Left renal pelvis (tissue), 4 donors: ENCODE measurements at places on chromosomes 13 and 19. TPM values are rescaled to one million over a fixed set of nuclear protein-coding genes. Genes with fewer than 3 reads are reported as not detected.

DNA sequence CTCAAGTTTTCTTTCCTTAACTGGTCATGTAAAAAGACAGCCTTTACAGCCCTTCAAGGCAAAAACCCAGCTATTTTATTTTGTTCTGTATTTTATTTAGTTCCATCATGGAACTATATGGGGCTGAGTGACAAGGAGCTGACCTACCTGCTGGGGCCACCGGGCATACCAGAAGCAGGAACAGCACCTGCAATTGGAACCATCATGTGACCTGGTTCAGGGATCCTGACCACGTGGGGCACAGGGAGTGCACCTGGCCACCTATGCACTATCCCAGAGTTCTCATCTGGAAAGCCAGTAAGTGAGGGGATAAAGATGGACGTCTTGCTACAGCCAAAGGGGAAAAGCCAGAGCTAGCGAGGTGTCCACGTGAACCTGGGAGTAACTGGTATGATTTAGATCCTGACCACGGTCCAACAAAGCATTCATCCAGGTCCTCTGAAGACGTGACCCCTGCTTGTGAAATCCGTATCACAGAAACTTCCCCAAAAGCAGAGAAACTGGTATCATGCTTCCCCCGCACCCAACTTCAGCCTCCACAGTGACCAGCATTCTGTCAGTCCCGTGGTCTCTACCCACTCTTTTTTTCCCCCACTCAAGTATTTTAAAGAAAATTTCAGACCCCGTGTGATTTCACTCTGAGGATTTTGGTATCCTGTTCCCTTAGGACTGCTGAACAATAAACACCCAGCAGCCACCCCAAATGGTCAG lies 40.5 kb upstream of the SLC15A1 start:
- DNase-seq, result no peak

- no peak for DNase-seq
These were observed 690 bp downstream of the KMT2B start for GRCh38 chr19:35718345-35719041.

GRCh38 chr19:44644402-44645016 lies 799 bp downstream of the PVR start:
- no peak for DNase-seq

GRCh38 chr13:94858856-94859255 lies 146.5 kb upstream of the SOX21 start:
- no peak for DNase-seq

DNA sequence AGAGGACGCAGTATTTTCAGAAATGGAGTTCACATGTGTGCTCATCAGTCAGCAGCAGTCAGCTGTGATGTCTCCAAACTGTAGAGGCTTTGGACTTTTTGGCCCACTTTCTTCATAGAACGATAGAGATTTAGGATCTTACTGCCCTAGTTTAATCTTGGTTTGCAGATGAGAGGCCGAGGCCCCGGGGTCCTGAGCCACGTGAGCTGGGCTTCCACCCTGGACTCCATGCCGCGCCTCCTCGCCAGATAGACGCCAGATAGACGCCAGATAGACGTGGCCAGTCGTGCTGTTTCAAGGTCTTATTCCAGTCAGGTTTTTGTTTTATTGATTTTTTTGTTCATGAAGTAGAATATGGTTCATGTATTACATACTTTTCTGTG lies 11.7 kb upstream of the MCF2L start:
- DNase-seq, result no peak

DNA sequence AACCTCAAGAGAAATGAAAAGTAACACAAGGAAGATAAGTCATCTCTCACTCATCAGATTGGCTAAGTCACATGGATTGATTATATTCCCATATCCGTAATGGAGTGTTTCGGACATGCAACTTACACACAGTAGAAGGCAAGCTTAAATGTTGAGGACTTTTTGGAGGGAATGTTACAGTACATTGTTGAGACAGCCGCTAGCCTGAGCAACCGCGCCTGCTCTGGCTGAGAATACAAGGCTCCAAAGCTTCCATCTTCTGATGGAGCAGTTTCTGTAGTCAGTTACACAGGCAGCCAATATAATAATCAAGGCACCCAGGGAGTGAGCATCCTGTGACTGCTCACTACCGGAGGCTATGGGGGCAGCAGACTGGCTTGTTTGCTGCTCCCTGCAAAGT lies 1.0 kb upstream of the CRYL1 start:
- DNase-seq, result no peak

DNA sequence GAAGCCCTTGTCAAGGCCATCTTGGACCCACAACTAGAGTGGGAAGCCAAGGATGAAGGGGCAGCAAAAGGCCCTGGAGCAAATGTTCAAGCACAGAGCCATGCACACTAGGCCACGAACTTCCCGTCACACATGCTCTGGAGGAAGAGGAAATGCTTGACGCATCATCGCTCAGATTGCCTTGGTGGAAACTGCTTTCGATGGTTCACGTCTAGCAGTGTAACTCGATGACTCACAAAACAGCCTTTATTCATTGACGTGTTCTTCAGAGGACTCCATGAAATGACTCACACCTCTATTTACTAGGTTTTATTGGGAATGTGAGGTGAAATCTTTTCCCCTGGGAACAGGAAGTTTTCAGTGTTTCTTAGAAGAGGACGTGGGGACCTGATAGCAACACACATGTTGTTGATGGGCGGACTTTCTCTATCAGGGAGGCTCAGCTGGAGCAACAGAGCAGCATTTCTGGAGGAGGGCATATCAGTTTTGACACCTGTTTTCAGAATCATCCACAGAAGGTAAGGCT lies 79.8 kb upstream of the FLT1 start:
- DNase-seq, result no peak

GRCh38 chr19:46134527-46134926 lies 10.0 kb upstream of the IGFL3 start:
- no peak for DNase-seq

DNA sequence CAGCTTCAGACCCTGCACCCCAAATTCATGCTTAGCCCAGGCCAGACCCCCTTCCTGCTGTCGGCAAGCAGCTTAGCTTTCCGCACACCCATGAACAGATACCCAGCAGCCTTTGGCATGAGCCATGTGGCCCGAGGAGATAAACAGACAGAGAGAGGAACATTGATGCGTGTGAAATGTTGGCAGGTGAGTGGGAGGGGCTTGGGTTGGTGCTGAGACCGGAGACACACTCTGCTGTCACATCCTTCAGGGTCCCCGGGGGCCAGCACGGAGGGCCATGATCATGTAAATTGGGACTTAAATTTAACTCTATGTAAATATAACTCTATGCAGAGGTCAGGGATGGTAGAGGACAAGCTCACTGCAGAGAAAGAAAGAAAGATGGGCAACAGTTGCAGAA lies 1.5 kb downstream of the CD22 start:
- DNase-seq, result no peak

RXFP2 gene
- polyA plus RNA-seq, result 9.2 TPM

METTL21C gene
- polyA plus RNA-seq, result 1.1 TPM

DNA sequence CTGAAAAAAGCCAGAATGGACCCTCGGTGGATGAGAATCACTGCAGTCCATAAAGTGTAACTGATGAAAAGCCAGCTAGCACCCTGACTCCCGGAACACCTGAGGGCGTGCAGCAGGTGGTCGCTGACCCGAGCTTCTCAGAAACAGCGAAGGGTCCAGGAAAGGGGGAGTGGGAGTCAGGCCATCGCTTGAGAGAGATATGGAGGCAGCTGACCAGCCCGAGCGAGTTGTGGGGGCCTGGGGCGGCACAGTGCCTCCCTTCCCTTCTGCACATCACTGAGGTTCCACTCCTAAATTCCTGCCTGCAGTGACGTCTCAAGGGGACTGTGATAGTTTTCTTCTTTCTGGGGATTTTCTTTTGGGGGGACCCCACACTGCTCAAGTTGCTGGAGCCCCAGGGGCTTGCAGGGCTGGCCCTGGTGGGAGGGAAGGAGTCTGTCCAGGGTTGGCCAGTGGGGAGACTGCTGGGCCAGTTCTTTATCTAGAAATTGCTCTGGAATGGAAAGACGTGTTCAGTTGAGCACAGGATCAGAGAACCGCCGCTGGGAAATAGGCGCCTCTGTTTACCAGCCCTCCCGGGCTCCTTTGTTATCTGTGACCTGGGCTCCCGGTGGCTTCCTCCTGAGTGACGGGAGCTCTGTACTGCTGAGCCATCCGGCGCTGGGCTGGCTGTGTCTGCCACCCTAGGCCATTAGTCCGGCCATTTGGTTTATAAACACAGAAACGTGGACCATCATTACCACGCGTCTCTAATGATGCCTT lies 71.3 kb downstream of the RAB20 start:
- no peak for DNase-seq

- no peak for DNase-seq
These were observed 771.4 kb downstream of the DIAPH3 start for GRCh38 chr13:59392328-59392727.

ZNF790 gene
- 10.7 TPM for polyA plus RNA-seq

BST2 gene
- polyA plus RNA-seq, result 110 TPM

GRCh38 chr19:53485046-53486004 lies 17.8 kb downstream of the ZNF813 start:
- no peak for DNase-seq

- DNase-seq, result no peak
These were observed 1.1 kb downstream of the SUCLA2 start for GRCh38 chr13:47999973-48000372.

DNA sequence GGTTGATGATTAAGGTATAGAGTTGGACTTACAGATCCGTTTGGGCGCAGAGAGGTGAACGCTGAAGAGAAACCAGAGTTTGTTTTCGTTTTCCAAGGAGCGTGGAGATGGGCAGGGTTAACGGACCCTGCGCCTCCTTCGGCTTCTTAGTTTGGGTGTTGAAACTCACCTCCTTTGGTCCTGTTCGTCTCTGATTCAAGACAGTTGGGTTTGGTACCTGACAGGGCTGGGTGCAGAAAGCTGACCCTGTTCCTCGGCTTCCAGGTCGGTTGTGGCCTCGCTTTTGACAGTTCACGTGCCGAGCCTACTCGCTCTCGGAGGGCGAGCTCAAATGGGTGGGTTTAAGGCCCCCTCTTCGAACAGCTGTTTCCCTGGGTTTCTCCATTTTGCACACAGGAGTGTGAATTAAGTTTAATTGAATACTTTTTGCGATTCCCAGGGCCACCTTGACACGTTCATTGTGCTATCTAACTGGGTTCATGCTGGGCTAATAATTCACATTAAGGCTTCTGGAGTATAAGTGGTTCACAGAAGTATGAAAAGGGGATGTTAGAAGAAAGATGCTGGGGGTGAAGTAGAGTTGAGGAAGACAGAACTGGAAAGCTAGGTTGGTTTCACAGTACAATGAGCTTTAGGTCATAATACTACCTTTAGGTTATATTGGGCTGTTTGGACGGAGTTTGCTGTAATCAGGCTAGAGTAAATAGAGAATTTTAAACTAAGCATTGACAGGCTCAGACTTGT lies 638 bp downstream of the USPL1 start:
- no peak for DNase-seq

- DNase-seq, result no peak
These were observed 50.8 kb downstream of the MBD3L2B start for GRCh38 chr19:6970443-6970842.

- no peak for DNase-seq
These were observed 329.6 kb downstream of the KCTD12 start for GRCh38 chr13:76556627-76557026.

DNA sequence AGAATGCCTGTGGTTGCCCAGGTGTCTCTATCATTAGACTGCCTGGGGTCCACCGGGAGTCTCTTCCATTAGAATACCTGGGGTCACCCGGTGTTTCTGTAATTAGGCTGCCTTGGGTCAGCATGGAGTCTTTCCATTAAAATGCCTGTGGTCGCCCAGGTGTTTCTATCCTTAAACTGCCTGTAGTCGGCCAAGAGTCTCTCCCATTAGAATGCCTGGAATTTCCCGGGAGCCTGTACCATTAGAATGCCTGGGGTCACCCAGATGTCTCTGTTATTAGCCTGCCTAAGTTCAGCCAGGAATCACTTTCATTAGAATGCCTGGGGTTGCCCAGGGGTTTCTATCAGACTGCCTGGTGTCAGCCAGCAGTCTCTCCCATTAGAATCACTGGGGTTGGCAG lies 1492.8 kb downstream of the UQCRFS1 start:
- DNase-seq, result no peak
